ENCODE measurements at places on chromosomes 4 and X.

DNA sequence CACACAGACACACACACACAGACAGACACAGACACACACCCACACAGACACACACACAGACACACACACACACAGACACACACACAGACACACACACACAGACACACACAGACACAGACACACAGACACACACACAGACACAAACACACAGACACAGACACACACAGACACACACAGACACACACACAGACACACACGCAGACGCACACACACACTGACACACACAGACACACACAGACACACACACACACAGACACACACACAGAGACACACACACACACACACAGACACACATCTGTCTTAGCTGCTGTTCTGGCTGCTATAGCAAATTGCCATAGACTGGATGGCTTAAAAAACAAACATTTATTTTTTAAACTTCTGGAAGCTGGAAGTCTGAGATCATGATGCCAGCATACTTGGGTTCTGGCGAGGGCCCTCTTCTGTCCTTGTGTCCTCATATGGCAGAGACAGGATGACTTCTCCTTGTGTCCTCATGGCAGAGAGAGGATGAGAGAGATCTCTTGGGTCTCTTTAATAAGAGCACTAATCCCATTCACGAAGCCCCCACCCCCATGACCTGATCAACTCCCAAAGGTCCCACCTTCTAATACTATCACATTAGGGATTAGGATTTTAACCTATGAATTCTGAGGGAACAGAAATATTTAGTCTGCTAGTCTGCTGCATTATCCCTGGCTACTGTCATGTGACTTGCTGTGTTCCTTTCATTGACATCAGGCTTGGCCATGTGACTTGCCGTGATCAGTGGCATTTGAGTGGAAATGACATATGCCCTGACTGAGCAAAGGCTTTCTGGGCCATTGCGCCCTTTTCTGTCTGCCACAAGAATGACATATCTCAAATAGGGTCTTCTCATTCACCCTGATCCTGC is 32.7 kb upstream of the RASGEF1B start:
- no peak for DNase-seq

GRCh38 chr4:147492306-147492705 is 11.4 kb downstream of the EDNRA start:
- DNase-seq: no peak

- DNase-seq: no peak
These were observed 93.4 kb upstream of the VEGFC start for GRCh38 chr4:176886135-176886534.

DNA sequence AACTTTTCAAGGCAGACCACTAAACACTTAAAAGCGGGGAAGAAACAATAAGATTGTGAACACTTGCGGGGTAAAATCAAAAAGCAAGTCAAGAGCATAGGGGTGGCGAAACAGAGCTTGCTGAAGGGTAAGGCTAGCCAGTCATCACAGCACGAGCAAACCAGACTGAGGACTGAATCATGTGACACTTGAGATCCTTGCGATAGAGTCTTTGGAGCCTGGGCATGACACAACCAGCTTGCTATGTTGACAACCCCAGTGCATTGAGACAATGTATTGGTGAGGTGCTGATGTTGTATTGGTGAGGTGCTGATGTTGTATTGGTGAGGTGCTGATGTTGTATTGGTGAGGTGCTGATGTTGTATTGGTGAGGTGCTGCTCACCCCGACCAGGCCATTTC is 72.3 kb downstream of the SLIT2 start:
- no peak for DNase-seq

DNA sequence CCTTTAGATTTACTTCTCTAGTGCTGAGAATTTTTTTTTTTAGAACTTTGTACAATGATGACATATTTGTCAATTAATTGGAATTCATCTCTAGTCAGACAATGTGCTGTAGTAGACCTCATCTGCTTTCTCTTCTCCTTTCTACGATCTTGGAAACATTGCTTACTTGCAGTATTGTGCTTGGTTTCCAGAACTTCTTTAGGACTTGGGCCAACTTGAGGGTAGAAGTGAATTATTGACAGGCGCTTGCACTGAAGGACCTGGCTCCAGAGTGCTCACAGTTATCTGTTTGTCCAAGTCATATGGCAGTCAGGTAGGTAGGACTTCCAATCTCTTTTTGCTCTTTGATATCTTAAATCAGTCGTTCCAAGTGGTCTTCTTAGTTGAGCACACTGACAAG is 39.6 kb downstream of the FNIP2 start:
- no peak for DNase-seq

DNA sequence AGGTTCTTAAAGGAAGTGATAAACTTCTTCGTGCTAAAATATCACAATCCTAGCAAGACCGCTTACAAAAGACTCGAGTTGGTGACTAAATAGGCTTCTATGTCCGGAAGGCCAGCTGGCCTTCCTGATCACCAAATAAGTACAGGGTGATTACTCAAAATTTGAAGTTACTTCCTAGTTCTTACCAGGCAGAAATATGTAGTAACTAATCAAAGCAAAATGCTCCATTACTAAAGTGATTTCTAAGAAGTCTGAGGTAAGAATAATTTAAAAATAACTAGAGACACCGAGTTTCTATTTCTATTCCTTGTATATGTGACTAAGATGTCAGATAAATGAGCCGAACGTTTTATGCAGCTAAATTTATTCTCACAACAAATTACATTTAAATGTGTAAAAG is 62.2 kb downstream of the NSUN7 start:
- DNase-seq: no peak

GRCh38 chr4:10457255-10457801 is at the start of gene ZNF518B:
Gene ZNF518B, minus strand, starts transcription at chr4:10457426. Its CDS starts 11,098 bp downstream, at chr4:10446328.
- peak; percentile 54 for DNase-seq

DNA sequence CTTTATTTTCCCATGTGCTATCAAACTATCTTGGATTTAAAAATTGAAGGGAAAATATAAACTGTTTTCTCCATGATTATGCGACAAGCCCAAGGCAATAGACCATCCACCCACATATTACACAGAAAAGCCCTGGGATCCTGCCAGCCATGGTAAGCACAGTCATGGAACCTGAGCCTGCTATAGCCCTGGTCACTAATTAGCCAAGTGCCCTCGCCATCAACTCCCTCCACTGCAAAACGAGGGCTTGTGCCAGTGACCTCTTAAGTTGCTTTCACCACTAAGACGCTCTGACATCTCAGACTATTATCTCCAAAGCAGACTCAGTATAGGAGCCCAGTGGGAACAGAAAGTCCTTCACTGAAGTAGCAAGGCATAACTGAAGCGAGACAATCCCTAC is 69.2 kb downstream of the NLGN4X start:
- DNase-seq: no peak

GRCh38 chr4:175906384-175906783 is 94.3 kb upstream of the GPM6A start:
- DNase-seq: no peak

DNA sequence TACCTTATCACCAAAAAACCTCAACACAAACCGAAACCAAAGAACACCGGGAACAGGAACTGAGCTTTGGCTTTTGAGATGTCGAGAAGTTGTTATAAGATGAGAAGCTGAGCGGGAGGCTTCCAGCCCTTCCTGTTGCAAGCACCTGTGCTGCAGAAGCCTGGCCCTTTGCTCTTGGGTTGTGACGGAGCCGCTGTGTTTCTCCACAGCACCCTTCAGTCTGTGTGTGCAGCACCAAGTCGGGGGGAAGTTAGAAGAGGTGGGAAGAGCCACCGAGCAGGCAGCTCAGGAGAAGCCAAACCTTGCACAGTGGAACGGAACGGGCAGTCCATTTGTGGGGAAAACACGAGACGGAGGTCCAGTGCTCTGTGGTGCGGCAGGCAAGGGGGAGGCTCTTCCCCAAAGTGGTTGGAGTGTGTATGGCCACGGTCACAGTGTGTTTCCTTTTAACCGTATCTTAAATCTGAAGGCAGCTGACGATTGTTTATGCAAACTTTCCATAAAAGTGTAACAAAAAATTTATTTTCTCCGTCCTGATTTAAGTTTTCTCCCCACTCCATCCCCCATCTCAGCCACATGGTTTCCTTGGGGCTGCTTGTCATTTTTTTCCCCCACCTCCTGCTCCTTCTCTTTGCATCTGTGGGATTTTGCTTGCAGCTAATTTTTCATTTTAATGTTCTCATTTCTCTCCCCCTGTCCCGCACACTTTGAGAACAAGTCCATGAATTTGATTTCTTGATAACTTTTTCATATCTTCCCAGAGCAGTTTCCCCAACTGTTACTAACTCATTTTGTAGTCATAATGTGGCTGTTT is 123.7 kb downstream of the STOX2 start:
- DNase-seq: no peak

- no peak for DNase-seq
These were observed 59.9 kb downstream of the C4orf51 start for GRCh38 chr4:145739845-145740244.

GRCh38 chr4:772776-773175 is 53.2 kb downstream of the CPLX1 start:
- DNase-seq: no peak

GRCh38 chrX:1045680-1046314 is 166.7 kb downstream of the CRLF2 start:
- DNase-seq: no peak

GRCh38 chrX:7706032-7706431 is 136.9 kb upstream of the VCX start:
- DNase-seq: no peak

DNA sequence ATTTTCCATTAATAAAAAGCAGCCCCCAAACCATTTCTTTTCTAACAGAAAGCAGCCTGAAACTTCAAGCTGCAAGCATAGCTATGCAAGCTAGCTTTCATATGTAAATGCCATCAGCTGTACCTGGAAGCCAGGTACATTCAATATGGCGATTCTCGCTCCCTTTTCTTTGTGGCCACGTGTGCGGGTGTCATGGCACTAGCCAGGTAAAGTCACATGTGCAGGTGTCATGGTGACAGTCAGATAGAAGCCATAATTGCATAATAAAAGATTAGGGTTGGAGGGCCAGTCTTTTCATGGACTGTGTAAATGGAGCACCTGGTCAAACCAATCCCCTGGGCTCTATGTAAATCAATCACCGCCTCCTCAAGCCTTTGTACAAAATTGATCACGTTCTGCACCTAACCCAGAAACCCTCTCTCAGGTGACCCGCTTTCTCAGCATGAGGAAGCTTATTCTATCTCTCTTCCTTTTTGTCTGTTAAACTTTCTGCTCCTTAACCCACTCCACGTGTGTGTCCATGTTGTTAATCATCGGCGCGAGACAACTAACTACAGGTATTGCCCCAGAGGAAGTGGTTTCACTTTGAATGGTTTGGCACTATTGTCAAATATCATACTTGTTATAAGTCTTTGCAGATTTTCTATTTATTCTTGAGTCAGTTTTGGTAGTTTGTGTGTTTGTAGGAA is 18.0 kb upstream of the RHOXF2 start:
- DNase-seq: no peak

GRCh38 chrX:105618393-105619101 is 203.8 kb upstream of the NRK start:
- no peak for DNase-seq

DNA sequence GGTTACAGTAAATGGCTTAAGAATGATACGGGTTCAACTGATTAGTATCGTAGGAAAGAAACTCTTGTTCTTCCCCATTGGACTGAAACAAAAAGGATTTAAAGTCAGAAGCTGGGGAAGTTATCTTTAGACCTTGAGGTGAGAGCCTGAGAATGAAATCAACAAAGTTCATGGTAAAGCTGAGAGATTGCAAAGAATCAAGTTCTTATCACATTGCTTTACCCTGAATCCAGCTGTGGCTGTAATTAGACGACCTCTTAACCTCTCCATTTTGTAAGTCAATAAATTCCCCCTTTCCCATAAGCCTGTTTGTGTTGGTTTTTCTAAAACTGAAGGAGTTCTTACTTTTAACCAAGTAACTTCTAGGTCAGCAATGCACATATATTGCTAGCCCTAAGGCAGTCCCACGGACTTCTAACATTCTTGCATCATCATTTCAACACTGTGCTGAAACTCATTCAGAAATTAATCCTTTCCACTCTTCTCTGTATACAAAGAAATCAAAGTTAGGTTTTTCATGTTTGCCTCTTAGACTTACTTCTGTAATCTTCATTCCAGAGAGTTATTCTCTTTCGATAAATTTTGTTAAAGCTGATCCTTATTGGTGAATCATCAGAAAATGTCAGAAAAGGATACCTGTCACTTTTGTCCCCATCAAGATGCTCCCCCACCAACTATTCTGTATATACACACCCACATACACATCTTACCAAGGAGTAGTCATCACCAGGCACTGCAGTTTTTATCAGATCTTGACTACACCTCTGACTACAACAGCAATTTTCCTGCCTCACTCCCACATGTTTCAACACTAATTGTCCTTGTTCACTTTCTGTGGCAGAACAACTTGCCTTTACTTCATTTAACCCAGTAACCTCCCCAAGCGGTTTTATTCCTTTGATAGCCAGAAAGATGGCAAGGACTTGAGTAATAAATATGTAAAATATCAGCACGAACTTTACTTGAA is 77.9 kb upstream of the STK26 start:
- no peak for DNase-seq

DNA sequence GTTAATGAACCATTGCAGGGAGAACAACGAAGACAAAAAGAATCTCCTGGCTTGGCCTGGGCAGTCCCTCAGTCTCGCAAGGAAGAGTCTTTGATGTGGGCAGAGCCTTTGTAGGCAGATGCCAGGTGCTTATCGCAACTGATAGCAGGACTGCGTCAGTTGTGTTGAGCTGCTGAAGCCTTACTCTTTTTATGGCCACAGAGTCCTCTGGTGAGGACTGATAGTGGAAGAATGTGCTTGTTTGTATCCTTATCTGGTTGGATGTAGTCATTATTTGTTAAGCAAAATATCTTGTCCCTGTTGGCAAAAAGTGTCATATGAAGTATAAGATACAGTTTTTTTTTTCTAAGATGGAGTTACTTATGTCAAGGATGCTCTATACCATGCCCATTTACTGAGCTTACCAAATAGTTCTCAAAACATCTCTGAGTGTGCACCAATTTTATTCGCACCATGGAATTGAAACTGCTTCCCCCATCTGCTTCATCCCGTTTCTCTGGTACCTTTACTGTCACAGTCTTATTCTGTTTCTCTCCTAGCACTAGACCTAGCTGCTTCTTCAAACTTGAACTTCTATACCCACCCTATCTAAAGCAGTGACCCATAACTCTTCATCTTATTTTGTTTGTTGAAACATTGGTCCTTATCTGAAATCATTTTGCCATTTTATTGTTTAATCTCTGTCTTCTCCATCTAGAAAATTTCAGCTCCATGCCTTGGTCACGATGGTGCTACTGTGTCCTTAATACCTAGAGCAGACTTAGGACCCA is 47.0 kb upstream of the SPRY1 start:
- no peak for DNase-seq

GRCh38 chr4:78336093-78336943 is 215.3 kb upstream of the ANXA3 start:
- no peak for DNase-seq

DNA sequence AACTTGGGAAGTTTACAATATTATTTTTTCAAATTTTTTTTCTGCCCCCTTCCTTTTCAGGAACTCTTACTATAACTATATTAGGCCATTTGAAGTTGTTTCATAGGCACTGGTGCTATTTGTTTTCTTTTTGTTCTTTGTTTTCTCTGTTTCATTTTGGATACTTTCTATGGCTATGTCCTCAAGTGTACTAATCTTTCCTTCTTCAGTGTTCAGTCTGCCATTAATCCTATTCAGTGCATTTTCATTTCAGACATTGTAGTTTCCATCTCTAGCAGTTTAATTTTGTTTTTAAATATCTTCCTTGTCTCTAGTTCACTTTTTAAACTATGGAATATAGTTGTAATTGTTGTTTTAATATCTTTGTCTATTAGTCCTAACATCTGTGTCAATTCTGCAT is 48.0 kb upstream of the SMAD1 start:
- DNase-seq: no peak
